ENCODE measurements at places on chromosomes 6 and 20.

DNA sequence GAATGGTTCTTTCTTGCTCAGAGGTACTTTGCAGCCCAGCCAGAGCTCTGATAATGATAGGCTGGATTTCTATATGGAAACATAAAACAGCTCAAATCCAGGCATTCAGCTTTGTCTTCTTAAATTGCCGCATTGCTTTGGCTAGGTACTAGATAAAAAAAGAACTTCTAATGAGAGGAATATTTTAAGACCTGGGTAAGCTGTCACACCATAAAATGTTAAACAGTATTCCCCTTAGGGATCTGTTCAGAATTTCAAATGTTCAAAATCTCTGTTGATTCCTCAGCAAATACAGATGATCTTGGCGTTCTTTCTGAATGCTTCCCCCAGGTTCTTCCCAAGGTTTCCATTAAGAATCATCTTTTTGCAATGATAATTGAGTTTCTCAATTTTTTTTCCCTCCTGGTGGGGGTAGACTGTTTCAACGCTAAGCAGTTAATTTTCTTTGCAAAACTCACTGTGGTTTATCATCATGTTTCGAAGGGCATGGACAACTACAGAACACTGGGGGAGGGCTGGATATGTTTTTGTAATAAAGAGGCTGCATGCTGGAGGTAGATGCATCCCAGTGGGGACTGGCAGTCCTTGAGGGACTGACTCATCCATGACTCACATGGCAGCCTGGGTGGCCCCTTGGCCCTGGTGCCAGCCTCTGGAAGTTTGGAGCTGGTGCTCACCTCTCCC lies 31.0 kb downstream of the TIAM2 start:
- DNase-seq: no peak

- DNase-seq: no peak
Observed at GRCh38 chr6:2914318-2914660, 11.2 kb upstream of the SERPINB9 start.

- DNase-seq: no peak
Observed at GRCh38 chr6:68082086-68082485, 553.0 kb upstream of the ADGRB3 start.

DNA sequence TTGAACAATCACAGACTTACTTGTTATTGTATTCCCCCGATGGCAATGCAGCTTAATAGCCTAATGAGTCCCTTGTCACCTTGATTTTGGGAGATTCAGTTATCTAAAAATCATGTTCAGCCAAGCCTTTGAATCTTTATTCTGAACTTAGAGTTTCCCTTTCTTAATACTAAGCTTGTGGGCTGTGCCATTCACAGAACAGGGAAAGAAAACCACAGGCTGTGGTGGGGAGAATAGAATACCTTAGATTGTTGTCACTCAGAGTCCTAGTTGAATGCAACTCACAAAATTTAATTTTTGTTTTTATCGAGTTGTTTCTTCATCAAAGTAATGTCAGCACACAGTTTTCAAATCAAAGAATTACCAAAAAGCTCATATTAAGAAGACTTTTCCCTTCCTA lies 37.4 kb downstream of the RFPL4B start:
- DNase-seq: no peak

GRCh38 chr6:75673884-75674283 lies 72.2 kb downstream of the SENP6 start:
- no peak for DNase-seq

DNA sequence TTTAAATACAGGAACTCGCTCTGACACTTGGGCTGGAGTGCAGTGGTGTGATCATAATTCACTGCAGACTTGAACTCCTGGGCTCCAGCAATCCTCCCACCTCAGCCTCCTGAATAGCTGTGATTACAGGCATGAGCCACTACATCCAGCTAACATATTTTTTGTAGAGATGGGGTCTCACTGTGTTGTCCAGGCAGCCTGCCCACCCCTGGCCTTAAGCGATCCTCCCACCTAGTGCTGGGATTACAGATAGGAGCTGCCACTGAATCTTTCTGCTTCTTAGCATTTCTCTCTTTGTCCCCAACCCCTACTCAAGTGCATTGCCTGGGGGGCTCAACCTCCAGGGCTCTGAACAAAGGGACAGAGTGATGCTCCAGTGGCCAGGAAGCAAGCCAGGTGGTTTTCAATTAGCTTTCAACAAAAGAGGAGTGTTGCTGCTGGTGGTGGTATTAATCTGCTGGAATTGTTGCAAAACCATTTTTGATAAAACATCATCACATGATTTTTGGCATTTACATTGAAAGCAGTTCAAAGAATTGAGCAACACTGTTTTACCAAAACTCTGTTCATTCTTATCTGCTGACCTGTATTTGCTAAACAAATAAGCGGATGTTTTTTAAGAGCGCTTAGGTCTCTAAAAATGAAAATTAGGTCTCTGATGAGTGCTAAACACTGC lies 40.4 kb upstream of the BPIFA2 start:
- no peak for DNase-seq

DNA sequence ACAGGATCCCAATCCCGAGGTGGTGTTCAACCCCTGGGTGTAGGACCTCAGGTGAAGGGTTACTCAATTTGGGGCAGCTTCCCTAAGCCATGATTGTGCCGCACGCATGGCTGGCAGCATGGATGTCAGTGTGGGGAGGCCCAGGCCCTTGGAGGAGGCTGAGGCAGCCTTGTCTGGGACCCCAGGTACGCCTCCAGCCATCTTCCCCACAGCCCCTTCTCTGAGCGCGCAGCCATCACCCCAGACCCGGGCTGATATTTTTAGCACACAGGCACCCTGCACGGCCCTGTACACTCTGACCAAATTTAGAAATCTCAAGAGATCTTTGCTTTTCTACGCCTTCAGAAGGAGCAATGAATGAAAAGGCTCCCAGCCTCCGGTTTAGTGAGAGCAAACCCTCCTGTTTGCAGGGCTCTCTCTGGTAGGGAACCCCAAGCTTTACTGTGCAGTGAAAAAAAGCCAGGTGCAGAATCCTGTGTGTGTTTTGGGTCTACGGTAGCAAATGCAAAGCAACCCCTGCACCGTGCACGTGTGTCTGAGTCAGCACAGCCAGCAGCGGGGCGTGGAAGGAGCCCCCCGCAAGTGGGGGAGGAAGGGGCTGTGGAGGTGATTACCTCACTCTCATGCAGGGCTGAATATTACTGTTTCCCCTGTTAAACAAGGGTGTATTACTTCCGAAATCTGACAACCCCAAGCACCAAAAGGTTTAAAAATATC lies 44.3 kb downstream of the CTCFL start:
- DNase-seq: no peak
